ENCODE measurements at places on chromosomes 5 and 9. TPM values are rescaled to one million over a fixed set of nuclear protein-coding genes. Genes with fewer than 3 reads are reported as not detected.

DNA sequence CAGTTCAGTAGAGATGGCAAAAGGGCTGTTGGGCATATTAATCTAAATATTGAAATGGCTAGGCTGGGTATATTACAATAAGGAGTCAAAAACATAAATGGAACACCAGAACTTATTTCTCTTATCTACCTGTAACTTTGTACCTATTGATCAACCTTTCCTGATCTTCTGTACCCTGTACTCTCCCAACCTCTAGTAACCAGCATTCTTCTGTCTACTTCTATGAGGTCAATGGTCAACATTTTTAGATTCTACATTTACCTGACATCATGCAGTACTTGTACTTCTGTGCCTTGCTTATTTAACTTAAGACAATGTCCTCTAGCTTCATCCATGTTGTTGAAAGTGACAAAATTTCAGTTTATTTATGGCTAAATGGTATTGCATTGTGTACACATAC lies 467.3 kb downstream of the TAF11L14 start:
- no peak for DNase-seq

DNA sequence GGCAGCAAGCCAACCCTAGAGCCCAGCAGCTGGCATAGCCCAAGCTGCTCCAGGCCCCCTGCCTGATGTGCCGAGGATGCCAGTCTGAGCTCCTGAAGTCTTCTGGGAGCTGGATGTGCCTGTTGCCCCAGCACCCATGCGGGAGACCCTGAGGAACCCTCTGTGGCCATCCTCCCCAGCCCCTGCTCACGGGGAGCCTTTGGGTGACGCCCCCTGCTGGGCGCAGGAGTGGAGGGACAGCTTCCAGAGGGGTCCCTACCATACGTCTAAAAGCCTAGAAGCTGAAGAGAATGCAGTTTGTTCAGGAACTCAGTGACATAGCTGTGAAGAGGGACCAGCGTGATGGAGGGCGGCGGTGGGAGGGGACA lies 33.1 kb upstream of the MVB12B start:
- no peak for DNase-seq

DNA sequence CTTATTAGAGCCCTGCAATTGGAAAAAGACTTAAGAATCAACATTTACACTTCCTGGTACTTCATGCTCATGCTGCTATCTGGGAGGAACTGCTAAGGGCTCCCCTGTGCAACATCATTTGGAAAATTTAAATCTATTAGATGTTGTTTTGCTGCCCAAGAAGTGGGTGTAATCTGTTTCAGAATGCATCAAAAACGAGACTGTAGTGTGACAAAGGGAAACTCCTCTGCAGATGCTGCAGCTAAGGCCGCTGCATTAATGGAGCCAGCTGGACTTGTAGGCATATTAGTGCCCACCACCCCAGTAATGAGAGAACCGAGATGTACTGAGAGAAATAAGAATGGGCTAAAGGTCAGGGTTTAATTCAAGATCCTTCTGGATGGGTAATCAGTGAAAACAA lies 11.1 kb upstream of the PAIP1 start:
- DNase-seq = no peak

- no peak for DNase-seq
Observed at GRCh38 chr5:5343568-5343967, 78.9 kb upstream of the ICE1 start.

GRCh38 chr5:33048315-33048714 lies 337.2 kb downstream of the NPR3 start:
- DNase-seq = no peak

GRCh38 chr9:136011703-136012496 lies 50.7 kb upstream of the UBAC1 start:
- peak; percentile 62 for DNase-seq

DNA sequence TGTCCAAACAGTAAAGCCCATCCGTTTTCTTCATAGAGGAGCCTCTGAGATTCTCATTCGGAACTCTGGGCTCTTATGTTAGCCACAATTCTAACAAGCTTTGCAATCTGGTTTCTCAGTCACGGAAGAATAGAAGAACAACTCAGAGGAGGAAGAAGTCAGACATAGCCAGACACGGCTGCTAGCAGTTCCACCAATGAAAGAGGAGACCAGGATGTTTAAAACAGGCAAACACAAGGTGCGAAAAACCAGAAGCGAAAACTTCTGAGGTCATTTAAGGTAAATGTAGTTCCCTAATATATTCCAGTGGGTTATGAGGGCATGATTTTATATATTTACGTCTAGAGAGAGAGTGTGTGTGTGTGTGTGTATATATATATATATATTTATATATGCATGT lies 34.1 kb upstream of the GDNF start:
- no peak for DNase-seq

DNA sequence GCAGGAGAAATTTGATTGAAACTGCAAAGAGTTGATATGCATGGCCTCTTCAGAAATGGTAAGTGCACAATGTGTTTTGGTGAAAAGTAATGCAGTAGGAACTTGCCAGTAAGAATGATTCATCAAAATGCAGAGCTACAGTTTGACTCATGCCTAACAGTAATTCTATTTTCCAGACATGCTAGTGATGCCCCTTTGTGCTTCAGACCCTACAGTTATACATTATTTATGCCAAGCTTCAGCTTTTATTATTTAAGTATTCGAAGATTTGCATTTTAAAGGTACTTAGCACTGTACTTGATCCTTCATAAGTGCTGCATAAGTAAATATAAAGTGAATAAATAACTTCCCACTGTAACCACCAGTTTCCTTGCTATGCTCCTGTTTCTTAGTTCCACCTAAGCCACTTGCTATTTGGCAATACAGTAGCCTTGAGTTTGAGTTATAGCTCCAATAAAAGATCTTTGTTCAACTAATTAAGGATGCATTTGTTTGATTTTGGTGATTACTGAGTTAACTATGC lies 3.6 kb upstream of the SPATA31E1 start:
- DNase-seq = peak; percentile 11

DNA sequence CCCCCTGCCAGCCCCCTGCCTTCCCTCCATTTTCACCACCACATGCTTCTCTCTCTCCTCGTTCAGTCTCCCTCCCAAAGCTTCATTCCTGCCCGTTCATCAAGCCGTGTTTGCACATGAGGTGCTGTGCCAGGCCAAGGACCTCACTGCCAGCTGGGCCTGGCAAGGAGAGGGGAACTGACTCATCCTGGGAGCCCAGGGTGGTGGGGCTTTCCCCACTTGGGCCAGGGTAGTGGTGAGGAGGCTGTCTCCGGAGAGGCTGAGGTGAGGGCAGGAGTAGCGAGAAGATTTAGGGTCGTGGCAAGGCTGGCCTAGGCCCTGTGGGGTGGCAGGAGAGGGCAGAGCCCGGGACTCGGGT lies 30.4 kb upstream of the NOTCH1 start:
- no peak for DNase-seq

DNA sequence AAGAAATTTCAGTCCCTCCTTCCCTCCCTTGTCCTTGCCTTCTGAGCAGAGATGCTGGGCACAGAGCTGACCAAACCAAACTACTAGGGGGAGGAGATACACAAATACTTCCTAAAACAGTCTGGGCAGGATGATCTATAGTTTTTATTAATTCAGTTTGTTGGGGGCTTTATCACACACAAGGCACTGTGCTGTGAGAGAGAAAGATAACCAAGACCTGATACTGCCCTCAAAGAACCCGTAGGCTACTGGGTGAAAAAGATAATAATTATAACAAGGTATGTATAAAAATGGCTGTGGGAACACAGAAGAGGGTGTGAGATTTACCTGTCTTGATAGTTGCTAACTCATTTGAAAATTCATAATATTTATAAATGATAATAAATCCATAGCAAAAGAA lies 354.7 kb downstream of the NDUFS4 start:
- no peak for DNase-seq

DNA sequence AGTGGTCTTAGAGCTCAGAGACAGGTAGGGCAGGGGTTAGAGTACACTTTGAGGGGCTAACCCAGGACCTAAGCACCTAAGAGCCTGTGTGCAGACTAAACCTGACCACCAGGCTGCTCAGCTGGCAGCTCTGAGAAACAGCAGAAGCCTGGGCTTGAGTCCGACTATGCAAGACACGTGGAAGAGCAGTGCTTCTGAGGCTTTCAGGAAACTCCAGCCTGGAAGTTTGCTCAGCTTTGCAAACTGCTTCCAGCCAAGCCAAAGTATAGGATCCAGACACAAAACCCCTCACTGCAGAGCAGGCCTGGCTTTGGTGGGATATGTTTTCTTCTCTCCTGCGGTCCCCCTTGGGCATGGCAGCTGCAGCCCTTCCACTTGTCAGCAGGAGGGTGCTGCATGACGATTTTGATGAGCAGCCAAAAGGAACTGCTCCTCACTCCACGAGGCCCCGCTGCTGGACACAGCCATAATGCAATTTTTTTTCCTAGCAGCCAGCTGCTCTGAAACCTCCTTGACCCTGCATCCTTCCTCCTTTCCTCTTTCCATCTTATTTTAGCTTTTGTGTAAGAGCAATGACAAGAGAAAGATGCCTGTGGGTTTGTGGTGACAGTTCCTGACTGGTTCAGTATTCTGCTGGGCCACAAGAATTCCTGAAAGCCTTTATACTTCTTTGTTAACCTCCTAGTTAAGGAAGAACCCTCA lies 123.1 kb downstream of the LIFR start:
- DNase-seq = peak; percentile 85

DNA sequence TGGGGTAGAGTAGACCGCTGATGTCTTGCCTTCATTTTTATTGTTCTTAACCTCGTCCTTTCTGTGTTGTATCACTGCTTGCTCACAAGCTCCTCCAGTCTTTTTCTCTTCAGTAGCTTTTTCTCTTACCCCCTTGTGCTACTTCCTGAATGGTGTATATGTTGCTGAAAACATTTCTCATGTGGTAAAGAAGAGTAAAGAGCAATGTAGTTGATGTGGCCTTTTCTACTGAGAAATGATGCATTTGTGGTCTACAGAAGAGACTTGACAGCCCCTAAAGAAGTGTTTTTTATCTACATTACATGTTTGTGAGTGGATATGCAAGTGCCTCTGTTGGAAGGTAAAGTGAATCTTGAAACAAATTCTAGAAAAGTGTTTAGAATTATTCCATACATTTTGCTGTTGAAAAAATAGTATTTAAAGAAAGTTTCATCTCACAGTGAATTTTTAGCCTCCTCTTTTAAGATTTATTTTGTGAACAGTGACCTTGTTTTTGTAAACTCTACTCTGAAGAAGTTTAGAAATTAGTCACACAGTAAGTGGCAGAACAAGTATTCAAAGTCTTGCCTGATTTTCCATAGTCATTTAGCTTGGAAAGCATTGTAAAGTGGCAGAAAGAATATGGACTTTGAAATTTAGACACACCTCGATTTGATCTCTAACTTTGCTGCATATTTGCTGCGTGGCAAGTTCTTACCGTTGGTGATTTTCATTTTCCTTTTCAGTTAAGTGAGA lies 17.4 kb downstream of the CDC42SE2 start:
- no peak for DNase-seq

- no peak for DNase-seq
Observed at GRCh38 chr5:116876240-116876840, 301.7 kb upstream of the SEMA6A start.

DNA sequence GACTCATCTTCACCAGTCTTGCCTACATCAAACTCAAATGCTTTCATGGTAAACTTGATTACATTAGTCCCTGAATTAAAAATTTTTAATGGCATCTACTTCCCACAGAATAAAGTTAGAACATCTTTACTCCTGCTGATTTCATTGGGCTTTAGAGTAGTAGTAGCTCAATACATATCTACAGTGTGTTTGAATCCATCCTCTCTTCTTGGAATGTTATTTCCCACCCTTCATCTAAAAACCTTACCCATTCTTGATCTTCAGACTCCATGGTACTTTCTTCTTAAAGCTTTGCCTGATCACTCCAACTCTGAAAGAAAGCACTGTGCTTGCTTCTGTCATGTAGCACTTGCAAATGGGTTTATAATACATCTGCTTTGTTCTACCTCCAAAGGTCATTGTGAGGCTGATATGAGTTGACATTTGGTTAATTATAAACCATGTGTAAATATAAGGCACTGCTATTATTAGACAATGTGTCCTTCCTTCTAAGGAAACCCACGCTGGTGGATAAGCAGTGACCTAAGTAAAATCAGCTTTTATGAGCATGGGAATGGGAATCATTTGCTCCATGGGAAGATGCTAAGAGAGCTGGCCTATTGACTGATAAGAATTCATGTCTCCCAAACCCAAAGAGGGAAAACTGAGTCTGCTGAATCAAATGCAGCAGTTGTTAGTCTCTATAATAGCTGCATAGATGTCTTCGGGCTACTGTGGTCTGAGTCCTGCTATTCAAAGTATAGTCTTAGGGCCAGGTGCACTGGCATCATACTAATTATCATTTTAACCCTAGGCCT lies 7.5 kb upstream of the PRLR start:
- DNase-seq = no peak

DNA sequence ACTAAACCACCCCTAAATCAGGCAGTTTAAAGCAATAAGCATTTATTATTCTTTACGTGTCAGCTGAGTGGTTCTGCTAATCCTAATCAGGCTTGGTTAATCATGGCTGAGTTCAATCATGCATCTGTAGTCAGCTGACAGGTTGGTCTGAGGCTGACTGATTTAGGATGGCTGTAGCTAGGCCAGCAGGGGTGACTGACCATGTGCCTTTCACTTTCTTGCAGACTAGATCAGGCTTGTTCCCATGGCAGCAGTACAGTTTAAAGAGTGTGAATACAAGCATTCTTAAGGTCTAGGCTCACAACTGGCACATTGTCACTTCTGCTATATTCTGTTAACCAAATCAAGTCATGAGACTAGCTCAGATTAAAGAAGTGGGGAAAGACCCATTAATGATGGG lies 16.1 kb upstream of the MPDZ start:
- DNase-seq = no peak

DNA sequence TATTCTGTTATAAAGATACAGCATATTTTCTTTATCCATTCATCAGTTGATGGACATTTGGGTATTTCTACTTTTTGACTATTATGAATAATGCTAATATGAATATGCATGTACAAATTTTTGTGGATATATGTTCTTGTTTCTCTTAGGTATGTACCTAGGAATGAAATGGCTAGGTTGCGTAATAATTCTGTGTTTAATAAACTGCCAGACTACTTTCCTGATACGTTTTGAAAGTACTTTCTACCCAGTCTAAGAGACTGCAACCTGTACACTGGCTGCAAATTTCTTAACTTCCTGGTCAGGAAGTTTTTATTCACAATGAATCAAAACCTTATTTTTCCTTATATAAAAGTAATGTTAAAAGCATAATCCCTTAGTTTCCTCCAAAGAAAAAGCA lies 93.9 kb upstream of the STARD4 start:
- no peak for DNase-seq

GRCh38 chr5:54620141-54620933 lies 102.8 kb downstream of the SNX18 start:
- no peak for DNase-seq

- DNase-seq = no peak
Observed at GRCh38 chr5:8943301-8943700, 602.6 kb downstream of the SEMA5A start.

- no peak for DNase-seq
Observed at GRCh38 chr5:73692981-73693380, 67.0 kb downstream of the ARHGEF28 start.

UBTD2 gene
- polyA plus RNA-seq = 90.0 TPM

SOHLH1 gene
- not detected for polyA plus RNA-seq

SH3PXD2B gene
- polyA plus RNA-seq = 43.5 TPM

SCGB3A1 gene
- 3.1 TPM for polyA plus RNA-seq

NFIB gene
- polyA plus RNA-seq = 109 TPM

BHMT2 gene
- 2.0 TPM for polyA plus RNA-seq

PCDHGC4 gene
- polyA plus RNA-seq = 2.5 TPM

SPATA24 gene
- 11.9 TPM for polyA plus RNA-seq

NUDT12 gene
- polyA plus RNA-seq = 25.1 TPM

ANXA2R gene
- polyA plus RNA-seq = 1.9 TPM

All from right lung (tissue), 10 donors.